Ovary (tissue), 10 donors: ENCODE measurements at places on chromosomes 1 and 21. TPM values are rescaled to one million over a fixed set of nuclear protein-coding genes. Genes with fewer than 3 reads are reported as not detected.
A peak's percentile ranks its signal among the peaks of the same experiment; 100 is the strongest.

PGLYRP4 gene
- not detected for total RNA-seq

PEAR1 gene
- total RNA-seq: 13.9 TPM

ZNF648 gene
- 0.72 TPM for total RNA-seq

GRCh38 chr1:118190561-118190960 lies 5.5 kb upstream of the SPAG17 start:
- no peak for DNase-seq

- no peak for DNase-seq
These were observed 23.9 kb downstream of the INPP5B start for GRCh38 chr1:37922767-37923550.

DNA sequence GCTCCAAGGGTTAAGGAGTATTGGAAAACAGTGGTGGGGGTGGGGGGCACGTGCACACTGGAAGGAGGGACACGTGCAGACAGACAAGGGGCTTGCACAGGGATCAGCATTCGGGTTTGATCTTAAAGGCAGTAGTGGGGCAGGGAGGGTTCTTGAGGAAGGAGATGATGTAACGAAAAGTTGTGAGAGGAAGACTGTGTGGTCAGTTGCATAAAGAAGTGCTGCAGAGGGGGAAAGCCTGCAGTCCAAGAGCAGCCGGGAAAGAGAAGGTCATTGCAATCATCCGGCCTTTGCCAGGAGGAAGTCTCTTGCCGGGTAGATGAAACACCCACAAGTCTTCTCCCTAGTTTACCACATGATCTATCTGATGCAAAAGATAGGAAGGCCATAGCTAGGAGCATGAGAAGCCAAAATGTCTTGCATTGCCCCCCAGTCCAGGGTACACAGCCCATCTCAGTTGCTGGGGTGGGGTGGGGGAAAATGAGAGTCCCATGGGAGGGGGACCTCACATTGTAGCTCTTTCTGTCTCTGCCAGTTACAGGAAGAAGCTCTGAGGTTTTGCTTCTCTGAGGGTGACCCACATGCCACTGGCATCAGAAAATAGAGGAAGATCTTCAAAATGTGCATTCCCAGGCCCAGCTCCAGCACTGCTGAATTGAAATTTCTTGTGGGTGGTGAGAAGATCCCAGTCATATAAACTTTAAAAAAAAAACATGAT lies 202.5 kb upstream of the RAB4A start:
- no peak for DNase-seq

GRCh38 chr1:211738096-211738690 lies 62.8 kb upstream of the NEK2 start:
- DNase-seq: no peak

DNA sequence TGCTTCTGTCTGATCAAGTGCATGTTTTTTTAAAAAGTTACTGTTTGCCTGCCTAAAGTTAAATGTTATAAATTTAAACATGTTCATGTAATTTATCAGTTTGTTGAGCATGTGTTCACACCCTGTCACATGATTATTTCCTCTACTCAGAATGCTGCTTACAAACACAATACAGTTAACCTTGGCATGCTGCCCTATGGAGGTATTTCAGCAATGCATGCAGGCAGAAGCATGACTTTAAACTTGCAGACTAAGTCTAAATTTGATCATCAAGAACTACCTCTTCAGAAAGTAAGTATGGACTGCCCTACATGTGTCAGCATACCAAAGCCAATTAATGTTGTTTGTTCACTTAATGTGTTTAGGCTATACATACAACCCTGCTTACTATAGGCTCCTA lies 161.6 kb downstream of the LRRC40 start:
- DNase-seq: no peak

DNA sequence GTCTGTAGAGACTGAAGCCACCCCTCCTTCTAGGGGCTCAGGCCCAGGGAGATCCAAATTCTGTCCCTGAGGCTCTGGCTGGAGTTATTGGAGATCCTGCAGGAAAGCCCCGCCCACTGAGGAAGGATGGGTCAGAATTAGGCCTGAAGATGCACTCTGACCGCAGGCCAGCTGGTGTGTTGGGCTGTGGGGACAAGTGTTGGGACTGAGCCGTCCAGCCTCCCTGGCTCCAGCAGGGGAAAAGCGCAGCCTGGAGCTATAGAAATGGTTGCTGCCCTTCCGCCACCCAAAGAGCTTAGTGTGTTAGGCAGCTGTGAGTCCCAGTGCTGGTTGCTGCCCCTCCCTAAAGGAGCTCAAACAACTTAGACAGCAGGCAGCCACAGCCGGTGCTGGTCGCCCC lies 33.0 kb upstream of the PRRX1 start:
- DNase-seq: no peak

GRCh38 chr1:145858238-145858900 lies 512 bp downstream of the PIAS3 start:
- peak; percentile 69 for DNase-seq

GRCh38 chr1:201172999-201173610 lies 17.5 kb upstream of the IGFN1 start:
- no peak for DNase-seq

DNA sequence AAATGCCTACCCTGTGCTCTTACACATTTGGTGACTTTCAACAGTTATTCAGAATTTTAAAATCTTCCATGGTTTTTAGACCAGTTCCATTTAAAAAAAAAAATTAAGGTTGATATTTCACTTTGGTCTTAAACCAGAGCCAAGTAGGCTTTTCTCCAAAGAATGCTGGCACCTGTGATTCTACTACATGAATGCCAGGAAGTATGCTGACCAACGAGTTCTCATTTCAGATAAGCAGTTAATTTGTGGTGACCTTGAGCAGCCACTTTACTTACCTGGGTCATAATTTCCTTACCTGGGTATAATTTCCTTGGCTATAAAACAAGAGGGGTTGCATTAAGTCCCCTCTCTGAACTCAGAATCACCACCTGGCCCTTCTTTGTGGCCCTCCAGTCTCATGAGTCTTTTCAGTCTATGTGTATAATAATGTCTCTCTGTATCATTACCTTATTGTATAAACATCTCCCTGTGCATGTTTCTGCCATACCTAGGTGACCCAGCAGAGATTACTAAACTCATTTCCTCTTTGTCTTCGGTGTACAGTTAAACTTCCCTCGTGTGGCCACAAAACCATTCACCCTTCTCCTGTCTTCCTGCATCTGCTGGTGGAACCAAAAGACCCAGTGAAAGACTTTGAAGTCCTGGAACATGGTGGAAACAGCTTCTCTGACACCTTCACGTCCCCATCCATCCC lies 139.1 kb upstream of the DPT start:
- no peak for DNase-seq

DNA sequence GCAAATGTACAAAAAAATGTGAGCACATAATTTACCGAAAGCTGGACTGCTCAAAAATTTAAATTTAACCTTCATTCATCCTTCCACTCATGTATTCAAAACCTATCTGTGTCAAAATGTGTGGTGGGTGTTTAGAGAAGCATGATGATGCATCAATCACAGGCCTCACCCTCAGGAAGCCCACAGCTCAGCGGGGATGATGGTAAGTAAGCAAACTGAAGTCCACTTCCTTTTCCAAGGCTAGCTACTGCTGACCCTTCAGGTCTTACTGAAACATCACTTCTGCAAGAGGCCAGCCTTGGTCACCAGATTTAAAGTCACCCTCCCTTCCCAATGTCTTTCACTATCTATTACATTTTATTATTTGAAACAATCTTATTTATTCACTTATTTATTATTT lies 254.5 kb downstream of the DNM3 start:
- DNase-seq: no peak

DNA sequence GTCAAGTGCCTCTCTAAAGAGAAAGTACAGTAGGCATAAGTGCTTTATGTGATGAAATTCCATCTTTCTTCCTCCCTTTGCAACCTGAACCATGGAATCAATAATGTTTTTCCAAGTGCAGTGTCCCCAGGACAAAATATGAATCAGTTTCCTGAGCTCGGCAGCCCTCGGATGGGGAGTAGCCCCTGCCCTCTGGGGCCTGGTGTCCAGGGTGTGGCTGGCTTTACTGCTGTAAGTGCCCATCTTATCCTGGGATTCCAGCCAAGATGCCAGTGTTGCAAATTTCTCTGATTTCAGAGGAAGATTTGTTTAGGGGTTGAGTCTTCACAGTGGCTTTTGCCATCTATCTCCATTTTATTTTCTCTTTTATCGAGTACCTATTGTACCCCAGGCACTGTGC lies 40.5 kb upstream of the SRP9 start:
- DNase-seq: no peak

DNA sequence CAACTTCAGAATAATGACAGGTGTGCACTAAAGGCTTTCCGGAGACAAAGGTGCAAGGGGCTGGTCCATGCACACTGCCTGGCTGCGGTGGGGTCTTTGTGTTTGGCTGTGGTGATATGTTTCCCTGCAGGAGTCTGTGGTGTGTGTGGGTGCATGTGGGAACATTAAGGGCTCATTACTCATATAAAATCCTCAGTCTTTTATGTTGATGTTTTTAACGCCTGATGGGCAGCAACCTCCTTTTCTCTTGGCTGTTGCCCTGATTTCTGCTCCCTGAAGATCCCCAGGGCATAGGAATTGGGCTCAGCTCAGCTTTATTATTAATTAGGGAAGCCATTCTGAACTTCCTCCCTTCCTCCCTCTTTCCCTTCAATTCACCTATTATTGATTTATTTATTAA lies 67.6 kb upstream of the SPAG17 start:
- DNase-seq: no peak

GRCh38 chr1:37362594-37363385 lies 111.6 kb upstream of the ZC3H12A start:
- no peak for DNase-seq

DNA sequence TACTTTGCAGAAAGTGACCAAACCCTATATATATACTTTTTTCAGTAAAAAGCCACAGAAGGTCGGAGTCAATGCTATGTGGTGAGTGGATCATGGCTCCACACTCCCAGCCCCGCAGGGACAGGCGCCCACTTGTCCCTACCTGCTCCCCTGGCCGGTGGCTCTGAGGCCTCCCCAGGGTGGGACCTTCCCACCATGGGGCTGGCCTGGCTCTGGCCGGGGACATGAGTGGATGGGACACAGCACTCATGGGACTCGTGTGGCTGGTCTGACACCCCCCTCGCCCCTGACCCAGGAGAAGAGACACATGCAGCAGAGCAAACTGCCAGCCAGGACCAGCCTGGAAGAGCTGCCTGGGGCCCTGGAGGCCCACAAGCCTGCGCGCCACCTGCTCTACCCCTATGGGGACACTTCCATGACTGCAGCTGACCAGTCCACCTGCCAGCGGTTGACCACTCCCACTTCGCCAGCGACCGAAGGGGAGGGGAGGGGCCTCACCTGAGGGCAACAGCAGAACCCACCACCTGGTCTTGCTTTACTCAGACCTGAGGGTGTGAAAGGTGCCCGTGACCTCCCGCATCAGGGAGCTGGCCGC lies 2.2 kb downstream of the SPATC1L start:
- DNase-seq: peak; percentile 39
